ENCODE measurements at places on chromosomes 7 and 10.

GRCh38 chr7:143913945-143914615 lies 12.1 kb upstream of the TCAF1 start:
- no peak for DNase-seq

- DNase-seq, result no peak
Measured at GRCh38 chr7:37149051-37149772, 299.5 kb downstream of the ELMO1 start.

DNA sequence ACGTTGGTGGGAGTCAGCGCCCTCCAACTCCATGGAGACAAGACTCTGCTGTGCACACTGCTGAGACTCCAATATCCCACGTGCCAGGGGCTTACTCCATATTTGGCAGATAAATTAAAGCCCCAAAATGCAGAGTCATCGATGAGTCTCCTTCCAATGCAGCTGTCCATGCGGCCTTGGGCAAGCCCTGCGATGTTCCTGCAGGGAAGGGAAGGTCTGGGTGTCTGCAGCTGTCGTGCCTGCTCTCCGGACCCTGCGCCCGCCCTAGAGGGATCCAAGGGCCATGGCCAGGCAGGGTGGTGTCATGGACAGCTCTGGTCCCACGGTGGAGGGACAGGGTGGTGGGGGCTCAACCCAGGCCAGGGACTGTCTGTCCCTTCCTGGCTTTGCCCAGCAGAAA lies 185.2 kb downstream of the PTPRN2 start:
- DNase-seq, result no peak

GRCh38 chr10:129581827-129582411 lies 114.9 kb downstream of the MGMT start:
- no peak for DNase-seq

GRCh38 chr7:30635798-30636197 lies 41.1 kb downstream of the GARS1 start:
- no peak for DNase-seq

DNA sequence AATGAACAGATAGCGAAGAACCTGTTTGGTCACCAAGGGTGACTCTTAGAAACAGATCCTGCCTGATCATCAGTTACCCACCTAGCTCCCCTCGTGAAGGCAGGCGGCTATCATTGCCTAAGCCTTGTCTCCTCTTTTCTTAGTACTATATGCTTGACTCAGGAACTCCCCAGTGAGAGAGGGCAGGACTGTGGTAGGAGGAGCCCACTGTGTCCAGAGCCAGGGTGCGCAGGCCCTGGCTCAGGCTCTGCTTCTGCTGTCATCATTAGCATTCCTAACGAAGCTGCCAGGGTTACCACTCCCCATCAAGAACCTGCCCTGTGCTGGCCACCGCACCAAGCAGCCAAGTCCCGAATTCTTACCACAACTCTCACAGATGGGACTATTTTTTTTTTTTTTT lies 160.8 kb downstream of the CHN2 start:
- no peak for DNase-seq

GRCh38 chr7:16926861-16927260 lies 45.1 kb upstream of the AGR3 start:
- no peak for DNase-seq

GRCh38 chr10:133467286-133467911 lies 13.7 kb downstream of the SCART1 start:
- DNase-seq, result no peak

DNA sequence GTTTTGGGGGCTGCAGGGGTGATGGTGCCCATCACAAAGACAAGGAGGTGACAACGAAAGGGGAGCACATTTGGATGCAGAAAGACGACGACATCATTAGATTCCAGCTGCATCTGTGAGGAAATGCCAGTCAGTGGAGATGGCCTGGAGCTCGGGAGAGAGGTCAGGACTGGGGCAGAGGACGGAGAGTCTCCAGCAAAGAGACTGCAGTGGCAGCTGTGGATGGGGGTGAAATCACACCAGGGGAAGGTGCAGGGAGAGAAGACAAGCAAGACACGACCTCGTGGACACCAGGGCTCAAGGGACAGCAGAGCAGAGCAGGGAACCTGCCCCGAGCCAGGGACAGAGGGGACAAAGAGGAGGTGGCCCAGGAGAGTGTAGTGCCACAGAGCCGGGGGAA lies 203.4 kb downstream of the PRPF18 start:
- no peak for DNase-seq

DNA sequence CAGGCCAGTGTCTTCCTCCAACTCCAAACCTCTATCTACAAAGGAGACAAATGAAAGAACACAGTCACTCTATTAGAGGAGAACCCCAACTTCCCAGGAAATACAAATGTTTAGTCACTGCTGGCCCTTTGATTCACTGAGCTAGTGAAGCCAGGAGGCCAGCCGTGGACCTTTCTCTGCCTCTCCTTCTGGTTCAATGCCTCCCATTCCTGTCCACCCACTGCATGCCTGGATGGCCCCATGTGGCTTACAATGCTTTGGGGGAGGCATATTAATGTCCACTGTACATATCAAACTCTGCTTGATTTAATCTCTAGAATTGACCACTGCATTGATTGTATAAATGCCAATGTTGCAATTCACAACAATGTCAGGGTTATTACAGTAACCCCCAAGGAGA lies 687.3 kb downstream of the KCNMA1 start:
- peak; percentile 5 for DNase-seq

DNA sequence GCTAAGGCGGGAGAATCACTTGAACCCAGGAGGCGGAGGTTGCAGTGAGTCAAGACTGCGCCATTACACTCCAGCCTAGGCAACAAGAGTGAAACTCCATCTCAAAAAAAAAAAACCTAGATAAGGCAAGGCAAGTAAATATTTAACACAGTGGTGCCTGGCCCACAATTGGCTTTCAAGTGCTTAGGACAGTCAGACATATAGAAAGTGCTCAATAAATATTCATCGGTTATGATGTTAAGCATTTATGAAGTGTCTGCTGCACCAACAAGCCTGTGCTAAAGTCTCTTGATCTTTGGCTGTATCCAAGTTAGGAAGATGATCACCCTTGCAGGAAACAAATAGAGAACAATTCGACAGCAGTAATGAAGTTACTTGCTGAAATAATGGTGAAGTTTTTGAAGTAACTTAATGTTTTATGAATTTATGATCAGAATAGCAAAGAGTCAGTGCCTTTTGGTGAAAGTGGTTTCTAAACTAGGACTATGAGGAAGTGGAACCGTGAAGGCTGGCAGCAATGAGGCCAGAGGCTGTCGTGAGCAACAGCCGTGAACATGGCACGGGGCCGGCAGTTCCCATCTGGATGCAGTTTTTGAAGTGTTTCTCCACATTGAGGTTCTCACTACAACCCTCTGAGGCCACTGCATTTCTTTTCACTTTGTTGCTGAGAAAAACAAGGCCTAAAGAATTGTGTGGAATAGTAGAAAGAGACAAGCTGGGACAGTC lies 48.1 kb upstream of the GATA3 start:
- no peak for DNase-seq

DNA sequence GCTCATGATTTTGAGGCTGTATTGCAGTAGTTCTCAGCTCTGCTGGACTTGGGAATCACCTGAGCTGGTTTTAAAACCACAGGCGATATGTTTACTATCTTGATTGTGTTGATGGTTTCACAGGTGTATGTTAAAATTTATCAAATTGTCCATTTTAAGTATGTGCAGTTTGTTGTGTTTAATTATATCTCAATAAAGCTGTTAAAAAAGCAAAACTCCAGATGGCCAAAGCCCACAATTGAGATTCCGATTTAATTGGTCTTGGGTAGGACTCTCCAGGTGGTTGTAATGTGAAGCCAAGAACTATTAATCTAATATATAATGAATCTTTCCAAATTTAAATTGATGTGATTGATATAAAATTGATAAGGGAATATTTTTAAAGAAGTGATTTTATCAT lies 48.6 kb downstream of the NRCAM start:
- DNase-seq, result no peak

DNA sequence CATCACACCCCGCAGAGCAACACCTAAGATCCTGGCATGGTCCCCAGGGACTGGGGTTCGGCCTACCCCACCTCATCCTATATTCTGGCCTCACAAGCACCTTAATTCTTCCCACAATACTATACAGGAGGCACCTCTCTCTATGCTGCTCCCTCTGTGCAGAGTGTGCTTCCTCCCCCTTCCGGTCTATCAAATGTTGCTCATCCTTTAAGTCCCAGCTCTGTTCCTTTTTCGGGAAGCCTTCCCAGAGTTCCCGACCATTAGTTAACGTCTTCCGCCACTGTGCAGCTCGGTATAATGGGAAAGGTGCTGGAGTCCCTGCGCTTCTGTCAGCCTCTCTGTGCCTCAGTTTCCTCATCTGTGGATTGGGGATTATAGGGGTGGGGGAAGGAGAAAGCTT lies 21.8 kb downstream of the PALD1 start:
- DNase-seq, result no peak

DNA sequence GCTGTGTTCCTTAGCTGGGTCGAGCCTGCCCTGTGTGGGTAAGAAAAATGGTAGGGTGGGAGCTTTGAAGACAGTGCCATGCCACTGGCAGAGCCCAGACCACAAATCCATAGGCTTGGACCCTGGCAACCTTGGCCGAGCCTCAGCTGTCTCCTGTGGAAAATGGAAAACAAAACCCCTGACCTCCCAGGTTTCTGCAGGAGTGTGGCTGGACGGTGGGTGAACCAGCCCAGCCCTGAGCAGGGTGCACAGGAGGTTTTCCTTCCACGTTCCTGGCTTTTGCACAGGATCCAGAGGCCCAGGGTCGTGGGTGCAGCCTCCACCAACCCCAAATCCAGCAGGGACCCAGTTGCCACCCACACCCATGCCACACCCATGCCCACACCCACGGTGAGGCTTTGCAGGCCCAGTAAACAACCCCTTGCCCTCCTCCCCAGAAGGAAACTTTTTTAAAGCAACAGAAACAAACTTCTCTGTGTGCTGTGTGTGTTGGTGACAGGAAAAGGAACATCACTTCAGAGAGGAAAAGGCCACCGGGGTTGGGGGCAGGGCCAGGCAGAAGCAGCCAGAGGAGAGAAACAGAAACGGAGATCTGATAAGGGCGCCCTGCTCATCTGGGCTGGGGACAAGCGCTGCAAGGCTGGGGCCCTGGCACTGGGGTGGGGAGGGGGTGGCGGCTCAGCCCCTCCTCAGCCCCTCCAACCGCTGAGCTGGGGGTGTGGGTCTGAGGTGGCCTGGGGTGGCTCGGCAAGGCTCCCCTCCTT lies 20.7 kb upstream of the ZMIZ1 start:
- no peak for DNase-seq

DNA sequence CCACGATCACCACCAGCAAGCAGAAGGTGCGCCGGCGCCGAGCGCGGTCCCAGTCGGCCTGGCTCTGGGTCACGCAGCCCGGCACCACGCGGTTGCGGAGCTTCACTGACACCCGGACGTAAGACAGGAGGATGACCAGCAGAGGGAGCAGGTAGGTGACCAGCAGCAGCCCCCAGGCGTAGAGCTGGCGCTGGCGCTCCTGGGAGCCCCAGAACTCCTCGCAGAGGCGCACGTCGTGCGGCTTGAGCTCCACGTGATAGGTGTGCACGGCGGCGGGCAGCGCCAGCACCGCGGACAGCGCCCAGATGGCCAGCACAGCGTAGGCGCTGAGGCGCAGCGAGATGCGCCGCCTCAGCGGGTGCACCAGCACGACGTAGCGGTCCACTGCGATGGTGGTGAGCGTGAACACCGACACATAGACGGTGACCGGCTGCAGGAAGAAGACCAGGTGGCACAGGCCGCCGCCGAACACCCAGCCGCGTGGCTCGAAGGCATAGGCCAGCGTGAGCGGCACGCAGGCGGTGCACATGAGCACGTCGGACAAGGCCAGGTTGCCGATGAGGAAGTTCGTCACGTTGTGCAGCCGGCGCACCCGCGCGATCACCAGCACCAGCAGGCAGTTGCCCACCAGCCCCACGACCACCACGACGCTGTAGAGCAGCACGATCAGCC lies 920 bp downstream of the PRLHR start:
- peak; percentile 51 for DNase-seq

DNA sequence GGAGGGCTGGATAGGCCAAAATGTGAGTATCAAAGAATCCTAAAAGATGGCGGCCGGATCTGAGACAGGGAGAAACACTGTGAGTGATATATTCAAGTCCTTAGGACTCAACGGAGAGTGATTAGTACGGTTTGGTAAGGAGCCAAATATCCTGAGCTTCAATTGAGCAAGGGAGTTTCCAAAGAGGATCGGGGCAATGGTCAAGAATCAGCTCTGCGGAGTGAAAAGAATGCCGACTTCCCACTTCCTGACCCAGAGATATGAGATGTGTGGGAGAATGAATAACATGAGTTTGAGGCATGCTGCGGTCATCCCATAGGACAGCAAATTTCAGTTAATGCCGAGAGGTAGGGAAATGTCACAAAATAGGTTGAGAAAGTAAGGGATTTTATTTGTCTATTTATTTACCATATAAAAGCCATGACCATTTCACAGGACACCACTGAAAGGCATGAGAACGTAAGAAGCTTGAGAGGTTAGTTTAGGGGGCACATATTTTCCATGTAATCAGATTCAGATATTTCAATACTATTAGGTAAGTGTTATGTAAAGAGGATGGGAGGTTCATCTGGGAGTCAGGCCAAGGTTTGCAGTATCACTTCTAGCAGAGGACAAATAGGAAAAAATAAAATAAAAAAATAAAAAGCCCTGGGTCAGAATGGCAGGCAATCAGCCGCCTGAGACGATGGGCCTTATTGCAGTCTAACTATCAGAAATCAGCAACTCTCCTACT lies 165.6 kb downstream of the HGF start:
- peak; percentile 98 for DNase-seq

DNA sequence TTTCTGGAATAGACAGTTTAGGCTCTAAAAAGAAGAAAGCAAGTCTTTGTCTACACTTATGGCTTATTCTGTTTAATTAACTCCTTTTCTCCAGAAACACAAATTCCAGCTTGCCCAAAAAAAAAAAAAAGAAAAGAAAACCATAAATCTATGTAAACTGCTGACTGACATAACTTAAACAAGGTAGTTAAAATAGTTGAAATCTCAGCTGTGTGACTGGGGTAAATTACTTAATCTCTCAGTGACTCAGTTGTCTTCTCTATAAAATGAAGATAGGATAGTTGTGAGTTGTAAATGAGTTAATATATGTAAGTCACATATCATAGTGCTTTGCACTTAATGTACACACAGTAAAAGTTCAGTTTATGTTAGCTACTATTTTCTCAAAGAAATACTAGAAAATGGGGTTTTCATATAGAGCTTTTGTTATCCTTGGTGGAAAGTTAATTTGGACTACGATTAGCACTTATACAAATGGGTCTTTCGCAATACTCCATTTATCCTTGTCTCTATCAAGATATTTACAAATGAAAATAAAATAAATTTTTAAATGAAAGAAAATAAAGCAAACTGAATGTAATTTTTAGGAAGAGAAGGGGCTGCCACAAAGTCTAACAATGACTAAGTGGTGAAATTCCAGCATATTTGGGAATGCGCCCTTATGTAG lies 200.9 kb downstream of the MBL2 start:
- no peak for DNase-seq

All from choroid plexus epithelial cell (primary cell).